ENCODE measurements at places on chromosomes 5 and 9. TPM values are rescaled to one million over a fixed set of nuclear protein-coding genes. Genes with fewer than 3 reads are reported as not detected.
A peak's percentile ranks its signal among the peaks of the same experiment; 100 is the strongest.

GRCh38 chr5:142540922-142541422 is 144.9 kb downstream of the FGF1 start:
- H3K27ac ChIP-seq = no peak overlapping the region
- no peak overlapping the region for H3K4me3 ChIP-seq
- no peaks in the 10 kb centered on the region for H3K27me3 ChIP-seq
- no peaks in the 10 kb centered on the region for H3K36me3 ChIP-seq
- no peak for DNase-seq

GRCh38 chr5:178123966-178124925 is 6.6 kb upstream of the RMND5B start:
- no peak for DNase-seq
- H3K36me3 ChIP-seq = peaks cover 19% of the 10 kb centered on the region
- peaks cover 13% of the 10 kb centered on the region for H3K4me1 ChIP-seq
- H3K4me3 ChIP-seq = no peak overlapping the region
- no peak overlapping the region for H3K27ac ChIP-seq

- H3K27ac ChIP-seq = no peak overlapping the region
- no peak for DNase-seq
- H3K27me3 ChIP-seq = no peaks in the 10 kb centered on the region
- H3K36me3 ChIP-seq = no peaks in the 10 kb centered on the region
- no peaks in the 10 kb centered on the region for H3K4me1 ChIP-seq
Measured at GRCh38 chr5:101679816-101680215, 616.3 kb downstream of the SLCO4C1 start.

- no peak overlapping the region for H3K27ac ChIP-seq
- no peaks in the 10 kb centered on the region for H3K27me3 ChIP-seq
- H3K4me1 ChIP-seq = no peaks in the 10 kb centered on the region
- no peak overlapping the region for H3K4me3 ChIP-seq
- DNase-seq = no peak
Measured at GRCh38 chr9:97441729-97442128, 29.8 kb downstream of the TDRD7 start.

GRCh38 chr5:170254056-170254455 is 21.3 kb downstream of the C5orf58 start:
- H3K27me3 ChIP-seq = no peaks in the 10 kb centered on the region
- no peak overlapping the region for H3K27ac ChIP-seq
- H3K4me1 ChIP-seq = no peaks in the 10 kb centered on the region
- peak; percentile 49 for DNase-seq
- peaks cover 7% of the 10 kb centered on the region for H3K36me3 ChIP-seq

- H3K27ac ChIP-seq = peak within 1 kb of the TSS; percentile 94
- no peaks in the 10 kb centered on the region for H3K27me3 ChIP-seq
- H3K4me3 ChIP-seq = peak within 1 kb of the TSS; percentile 100
- no peak for DNase-seq
Measured at GRCh38 chr5:154755361-154756008, at the start of gene LARP1. LARP1 (plus strand) TSS chr5:154755377; CDS start chr5:154755758, 381 bp downstream.

The NOL6 gene
- 47.1 TPM for polyA plus RNA-seq

The PCDHGA5 gene
- 0.04 TPM for polyA plus RNA-seq

The STKLD1 gene
- 0.07 TPM for polyA plus RNA-seq
